ENCODE measurements at places on chromosomes 3 and 15.

GRCh38 chr15:34717729-34718128, 37.1 kb downstream of the GJD2 start:
- DNase-seq, result no peak

GRCh38 chr3:113270068-113270467, 58.7 kb downstream of the BOC start:
- DNase-seq, result no peak

DNA sequence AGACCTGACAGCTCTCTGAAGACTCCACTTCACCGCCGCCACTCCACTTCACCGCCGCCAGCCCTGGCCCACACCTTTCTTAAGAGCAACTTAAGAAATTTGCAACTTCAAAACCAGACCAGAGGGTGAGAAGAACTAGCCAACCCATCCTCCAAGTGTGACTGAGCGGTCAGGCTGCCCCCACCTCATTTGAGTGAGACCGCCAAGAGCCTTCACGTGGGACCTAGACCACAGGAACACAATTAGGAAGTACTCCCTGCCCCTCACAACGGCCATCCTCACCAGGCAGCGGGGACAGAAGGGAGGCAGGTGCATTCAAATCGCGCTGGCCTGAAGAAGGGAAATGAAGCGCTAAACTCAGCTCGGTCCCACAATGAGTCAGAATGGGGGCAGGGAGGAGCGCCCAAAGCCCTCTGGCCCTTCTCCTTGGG, 156.8 kb upstream of the BCL6 start:
- DNase-seq, result no peak

DNA sequence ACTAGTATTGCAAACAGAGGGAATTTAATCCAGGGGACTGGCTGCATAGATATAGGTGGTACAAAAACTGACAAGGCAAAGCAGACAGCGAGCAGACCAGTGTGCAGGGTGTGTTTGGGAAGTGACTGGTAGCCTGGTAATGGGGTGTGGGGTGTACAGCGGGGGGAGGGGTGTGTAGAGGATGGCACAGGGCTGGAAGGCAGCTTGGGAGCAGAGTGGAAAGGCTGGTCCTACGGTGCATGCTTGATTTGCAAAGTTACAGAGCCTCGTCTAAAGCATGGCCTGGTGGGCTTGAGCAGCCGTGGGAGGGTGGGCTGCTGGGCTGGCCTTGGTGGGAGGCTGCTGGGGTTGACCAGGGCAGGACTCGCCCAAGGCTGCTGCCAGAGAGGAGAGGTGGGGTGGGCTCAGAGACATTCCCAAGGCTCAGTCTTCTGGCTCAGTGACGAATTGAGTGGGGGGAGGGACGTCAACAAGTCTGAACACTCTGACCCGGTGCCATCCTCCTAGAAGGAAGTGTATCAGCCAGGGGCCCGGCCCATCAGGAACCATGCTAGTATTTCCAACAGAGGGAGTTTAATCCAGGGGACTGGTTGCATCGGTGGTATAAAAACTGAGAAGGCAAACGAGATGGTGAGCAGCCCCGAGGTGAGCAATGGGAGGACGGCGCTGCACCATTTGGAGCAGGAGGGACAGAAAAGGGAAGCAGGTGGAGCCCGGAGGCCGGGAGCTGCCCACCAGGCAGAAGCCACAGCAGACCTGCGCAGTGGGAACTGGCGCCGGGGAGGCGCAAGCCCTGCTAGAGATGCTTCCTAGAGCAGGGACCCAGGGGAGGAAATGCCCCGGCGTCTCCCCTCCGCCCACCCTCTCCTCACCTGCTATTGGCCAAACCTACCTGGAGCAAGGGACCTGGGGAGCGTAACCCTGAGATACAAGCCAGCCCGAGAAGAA, 29.2 kb downstream of the CPN2 start:
- no peak for DNase-seq

- DNase-seq, result no peak
Measured at GRCh38 chr3:187150599-187150998, 11.3 kb upstream of the RPL39L start.

GRCh38 chr3:134212967-134213665, 37.5 kb downstream of the RYK start:
- peak; percentile 80 for DNase-seq

DNA sequence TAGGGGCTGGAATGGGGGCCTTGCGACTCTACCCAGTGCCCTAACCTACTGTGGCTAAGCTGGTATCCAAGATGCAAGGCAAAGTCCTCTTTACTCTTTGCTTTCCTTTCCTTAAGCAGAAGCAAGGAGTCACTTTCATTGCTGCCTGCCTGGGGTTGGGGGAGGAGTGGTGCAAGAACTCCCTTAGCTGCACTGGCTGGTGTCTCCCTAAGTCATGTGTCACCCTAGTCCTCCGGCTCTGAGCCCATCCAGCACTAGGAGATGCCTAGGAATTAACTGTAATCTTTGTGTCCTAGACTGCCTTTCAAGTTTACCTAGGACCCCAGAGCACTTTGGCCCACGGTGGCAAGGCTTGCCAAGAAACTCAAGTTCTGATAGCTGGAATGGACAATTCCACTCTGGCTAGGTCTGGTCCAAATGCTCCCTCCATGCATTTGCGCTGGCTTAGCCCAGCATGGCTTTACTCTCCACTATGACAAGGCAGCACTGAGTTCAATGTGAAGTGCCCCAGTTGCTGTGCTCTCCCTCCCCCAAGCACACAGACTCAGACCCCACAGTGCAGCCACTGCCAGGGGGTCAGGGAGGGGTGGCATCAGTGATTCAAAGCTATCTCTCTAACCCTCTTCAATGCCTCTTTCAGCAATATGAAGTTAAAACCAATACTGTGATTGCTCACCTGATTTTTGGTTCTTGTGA, 58.7 kb downstream of the ESYT3 start:
- DNase-seq, result no peak

GRCh38 chr3:64021922-64022321, 1.4 kb downstream of the PSMD6 start:
- no peak for DNase-seq

DNA sequence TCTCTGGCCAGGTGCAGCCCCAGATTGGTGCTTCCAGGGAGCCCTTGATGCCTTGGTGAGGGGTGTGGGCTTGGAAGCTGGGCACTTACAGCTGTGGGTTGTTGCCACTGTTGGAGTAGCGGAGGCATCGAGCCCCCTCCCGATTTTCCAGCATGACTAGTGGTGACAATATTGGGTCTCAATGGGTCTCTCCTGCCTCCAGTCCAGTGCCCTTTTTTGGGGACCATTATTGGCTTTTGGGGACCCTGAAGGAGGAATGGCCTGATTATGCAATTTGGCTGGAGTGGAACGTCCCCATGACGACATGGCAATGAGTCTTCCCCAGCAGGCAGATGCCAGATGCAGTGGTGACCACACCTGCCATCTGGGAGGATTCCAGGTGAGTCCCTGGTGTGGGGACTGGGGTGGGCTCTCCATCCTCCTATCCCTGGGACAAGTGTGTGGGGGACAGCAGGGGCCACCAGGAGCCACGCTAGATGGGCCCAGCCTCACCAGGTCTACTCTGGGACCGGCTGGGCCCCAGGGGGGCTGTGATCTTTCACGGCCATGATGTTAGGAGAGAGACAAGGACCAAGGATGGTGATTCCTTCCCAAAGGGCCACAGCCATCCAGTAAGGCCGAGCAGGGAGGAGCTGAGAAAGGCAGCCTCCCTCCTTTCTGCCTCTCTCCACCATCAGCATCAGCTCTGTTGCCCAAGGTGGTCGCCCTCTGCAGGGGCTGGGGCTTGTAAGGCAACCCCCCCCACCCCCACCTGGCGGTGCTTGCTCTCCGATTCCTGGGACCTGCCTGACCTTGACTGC, 196.8 kb downstream of the GOLGA6L6 start:
- no peak for DNase-seq

- DNase-seq, result no peak
Measured at GRCh38 chr15:101447561-101448071, 41.9 kb downstream of the PCSK6 start.

DNA sequence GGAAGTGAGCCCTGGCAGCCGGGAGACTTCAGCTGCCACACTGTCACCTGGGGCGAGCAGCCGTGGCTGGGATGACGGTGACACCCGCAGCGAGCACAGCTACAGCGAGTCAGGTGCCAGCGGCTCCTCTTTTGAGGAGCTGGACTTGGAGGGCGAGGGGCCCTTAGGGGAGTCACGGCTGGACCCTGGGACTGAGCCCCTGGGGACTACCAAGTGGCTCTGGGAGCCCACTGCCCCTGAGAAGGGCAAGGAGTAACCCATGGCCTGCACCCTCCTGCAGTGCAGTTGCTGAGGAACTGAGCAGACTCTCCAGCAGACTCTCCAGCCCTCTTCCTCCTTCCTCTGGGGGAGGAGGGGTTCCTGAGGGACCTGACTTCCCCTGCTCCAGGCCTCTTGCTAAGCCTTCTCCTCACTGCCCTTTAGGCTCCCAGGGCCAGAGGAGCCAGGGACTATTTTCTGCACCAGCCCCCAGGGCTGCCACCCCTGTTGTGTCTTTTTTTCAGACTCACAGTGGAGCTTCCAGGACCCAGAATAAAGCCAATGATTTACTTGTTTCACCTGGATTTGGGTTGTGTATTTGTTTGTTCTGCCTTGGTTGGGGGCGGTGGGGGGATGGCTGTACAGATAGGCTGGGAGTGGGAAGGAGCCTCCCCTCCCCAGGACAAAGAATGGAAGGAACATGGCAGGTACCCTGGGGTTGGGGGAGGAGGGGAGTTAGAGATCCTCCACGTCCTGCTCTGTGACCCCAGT, 2.9 kb upstream of the GRM2 start:
- no peak for DNase-seq

GRCh38 chr3:107493134-107493533, 29.6 kb upstream of the BBX start:
- no peak for DNase-seq

- DNase-seq, result no peak
Measured at GRCh38 chr3:70880421-70880820, 568.0 kb upstream of the MDFIC2 start.

DNA sequence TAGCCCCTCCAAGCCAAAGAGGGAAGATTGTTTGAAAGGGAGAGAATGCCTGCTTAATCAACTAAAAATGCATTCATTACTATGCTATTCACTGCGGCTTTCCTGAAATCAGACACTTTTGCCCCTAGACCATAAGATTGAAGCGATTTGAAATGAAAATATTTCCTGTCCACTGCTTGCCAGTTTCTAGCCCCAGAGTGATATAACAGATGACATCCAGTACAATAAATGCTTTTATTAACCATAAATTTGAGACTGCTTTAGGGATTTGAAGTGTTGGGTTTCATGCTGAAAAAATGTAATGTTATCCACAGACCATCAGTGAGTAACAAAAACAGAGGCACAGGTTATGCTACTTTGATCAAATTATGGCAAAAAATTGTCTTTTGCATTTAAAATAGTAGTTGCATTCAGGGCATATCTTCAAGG, 14.1 kb downstream of the IL17RD start:
- peak; percentile 51 for DNase-seq

DNA sequence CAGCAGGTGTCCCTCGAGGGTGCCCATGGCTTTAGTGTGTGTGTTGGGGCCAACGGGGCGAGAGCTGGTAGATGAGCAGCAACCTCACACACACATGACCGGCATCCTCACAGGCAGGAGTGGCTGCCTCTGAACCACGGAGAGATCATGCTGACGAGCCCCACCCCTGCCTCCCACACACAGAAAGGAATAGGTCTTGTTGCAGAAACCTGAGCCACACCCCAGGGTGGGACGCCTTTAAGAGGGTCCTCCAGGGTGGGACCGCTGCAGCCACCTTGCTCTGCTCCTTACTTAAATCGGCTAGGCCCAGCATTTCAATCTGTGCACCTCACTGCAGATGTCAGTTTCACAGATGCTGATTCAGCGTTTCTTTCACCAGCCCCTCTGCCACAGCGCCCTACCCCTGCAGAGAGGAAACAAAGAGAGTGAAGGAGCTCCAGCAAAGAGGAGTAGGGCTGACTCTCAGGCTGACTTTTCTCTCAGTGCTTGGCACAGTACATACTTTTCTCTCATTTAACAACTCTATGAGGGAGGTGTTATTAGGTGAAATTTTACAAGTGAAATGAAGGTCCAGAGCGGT, 61.2 kb upstream of the EPHB3 start:
- no peak for DNase-seq

GRCh38 chr3:46693038-46693891, at the start of gene ALS2CL:
ALS2CL (minus strand) TSS chr3:46693679; CDS start chr3:46689440, 4,239 bp downstream.
- DNase-seq, result no peak

GRCh38 chr3:171001957-171002694, 24.4 kb downstream of the SLC2A2 start:
- DNase-seq, result peak; percentile 26
